ENCODE measurements at places on chromosomes 12 and 14.

- no peak for DNase-seq
Measured at GRCh38 chr14:54471641-54472040, 17.1 kb downstream of the GMFB start.

GRCh38 chr12:3231399-3231876 is 154.3 kb downstream of the TSPAN9 start:
- no peak for DNase-seq

DNA sequence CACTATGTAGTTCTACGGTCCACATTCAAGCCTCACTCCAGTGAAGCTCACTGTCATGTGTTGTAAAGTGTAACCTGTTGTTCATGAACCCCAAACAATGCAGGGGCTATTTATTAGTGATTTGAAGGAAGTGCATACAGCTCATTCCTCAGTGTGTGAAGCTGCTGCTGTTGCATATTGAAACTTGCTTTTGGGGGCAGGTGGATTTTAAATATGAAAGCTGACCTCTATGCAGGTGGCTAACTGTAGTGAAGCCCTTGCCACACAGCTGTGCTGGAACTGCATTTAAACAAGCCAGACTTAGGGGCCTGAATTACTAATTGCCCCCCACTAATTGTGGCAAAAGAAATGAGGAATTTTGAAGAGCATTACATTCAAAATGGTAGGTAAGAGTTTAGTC is 226.3 kb downstream of the ATP23 start:
- DNase-seq, result no peak

- DNase-seq, result no peak
Measured at GRCh38 chr14:38762845-38763244, 340.2 kb downstream of the SEC23A start.

- DNase-seq, result no peak
Measured at GRCh38 chr12:102484017-102484416, 3.7 kb upstream of the IGF1 start.
